Jurkat, Clone E6-1 (cell line): ENCODE measurements at places on chromosomes 2 and 18.
A peak's percentile ranks its signal among the peaks of the same experiment; 100 is the strongest.

DNA sequence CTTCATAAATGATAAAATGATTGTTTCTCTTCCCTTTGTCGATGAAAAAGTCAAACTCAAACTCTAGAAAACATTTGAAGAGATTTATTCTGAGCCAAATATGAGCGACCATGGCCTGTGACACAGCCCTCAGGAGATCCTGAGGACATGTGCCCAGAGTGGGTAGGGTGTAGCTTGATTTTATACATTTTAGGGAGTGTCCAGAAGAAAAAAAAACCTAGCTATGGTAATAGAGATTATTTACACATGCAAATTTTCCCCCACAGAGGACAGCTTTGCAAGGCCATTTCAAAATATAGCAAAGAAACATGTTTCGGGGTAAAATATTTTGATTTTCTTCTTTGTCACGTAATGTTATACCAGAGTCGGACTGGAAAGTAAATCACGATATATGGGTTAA, 92.4 kb upstream of the TRIB2 start:
- DNase-seq: no peak

DNA sequence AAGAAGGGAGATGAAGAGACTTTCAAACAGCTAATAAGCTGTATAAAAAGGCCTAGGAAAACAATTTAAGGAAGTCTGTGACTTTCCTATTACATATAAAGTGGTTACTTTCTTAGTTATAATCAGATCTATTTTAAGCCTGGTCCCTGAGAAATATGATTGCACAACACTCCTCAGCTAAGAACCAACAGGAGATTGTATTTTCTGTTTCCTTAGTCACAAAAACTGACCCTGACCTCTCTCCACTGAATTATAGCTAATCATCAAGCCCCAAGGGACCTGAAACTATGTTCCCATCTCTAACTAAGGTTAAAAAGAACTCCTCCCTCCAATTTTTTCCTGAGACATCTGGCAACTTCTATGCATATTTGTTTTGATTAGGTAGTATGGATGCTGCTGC, 106.9 kb downstream of the ROCK1 start:
- DNase-seq: no peak

DNA sequence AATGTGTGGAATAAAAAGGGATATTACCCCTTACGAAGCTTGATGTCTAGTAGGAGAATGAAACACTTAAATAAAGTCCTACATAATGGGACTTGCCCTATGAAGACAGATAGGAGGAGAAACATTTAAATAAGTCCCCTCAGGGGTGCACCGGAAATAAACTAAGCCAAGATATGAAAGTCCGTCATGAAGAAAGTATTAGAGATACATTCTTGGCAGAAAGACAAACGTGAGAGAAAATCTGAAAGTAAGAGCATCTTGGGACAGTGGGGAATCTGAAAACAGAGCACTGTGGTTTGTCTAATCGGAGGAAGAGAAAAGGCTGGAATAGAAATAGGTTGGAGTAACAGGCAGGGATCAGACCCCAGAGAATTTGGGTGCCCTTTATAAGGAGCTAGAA, 516.9 kb upstream of the DSEL start:
- DNase-seq: no peak

- no peak for DNase-seq
Measured at GRCh38 chr2:239793836-239794235, 231.3 kb downstream of the NDUFA10 start.

DNA sequence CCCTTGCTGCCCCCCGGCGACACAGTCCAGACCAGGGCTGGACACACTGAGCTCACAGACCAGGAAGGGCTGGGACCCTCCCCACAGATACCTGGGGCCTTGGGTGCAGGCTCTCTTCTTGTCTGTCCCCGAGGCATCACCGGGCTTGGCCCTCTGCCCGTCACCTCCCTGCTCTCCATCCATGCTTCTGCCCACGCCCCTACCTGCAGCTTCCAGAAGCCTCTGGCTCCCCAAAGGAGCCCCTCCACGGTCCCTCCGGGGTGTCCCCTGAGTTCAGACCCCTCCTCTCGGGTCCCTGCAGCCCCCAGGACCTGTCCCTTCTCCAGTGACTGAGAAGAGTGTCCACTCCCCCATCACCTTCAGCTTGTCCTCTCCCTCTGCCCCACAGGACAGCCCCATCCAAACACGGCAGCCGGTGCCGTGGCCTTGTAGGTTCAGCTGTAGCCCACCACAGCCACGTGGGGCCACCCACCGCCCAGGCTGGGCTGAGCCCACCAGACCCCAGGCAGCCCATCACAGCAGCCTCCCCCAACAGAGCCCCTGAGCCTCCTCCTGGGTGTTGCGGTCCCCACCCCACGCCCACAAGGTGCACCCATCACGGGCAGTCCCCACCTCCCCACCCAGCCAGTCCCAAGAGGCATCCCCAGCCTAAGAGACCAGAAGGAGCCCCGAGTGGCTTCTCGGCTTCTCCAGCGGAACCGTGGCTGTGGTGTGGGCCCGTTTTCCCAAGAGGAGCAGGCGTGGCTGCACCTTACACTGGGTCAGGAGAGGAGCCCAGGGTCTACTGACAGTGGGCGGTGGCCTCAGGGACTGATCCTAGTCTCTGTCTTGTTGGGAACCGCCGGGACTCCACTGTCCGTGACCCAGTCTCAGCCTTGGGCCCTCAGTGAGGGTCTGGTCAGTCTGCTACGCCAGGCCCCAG, 53.1 kb downstream of the RAMP1 start:
- DNase-seq: no peak

GRCh38 chr18:34789768-34790344, 79.8 kb downstream of the DTNA start:
- DNase-seq: no peak

DNA sequence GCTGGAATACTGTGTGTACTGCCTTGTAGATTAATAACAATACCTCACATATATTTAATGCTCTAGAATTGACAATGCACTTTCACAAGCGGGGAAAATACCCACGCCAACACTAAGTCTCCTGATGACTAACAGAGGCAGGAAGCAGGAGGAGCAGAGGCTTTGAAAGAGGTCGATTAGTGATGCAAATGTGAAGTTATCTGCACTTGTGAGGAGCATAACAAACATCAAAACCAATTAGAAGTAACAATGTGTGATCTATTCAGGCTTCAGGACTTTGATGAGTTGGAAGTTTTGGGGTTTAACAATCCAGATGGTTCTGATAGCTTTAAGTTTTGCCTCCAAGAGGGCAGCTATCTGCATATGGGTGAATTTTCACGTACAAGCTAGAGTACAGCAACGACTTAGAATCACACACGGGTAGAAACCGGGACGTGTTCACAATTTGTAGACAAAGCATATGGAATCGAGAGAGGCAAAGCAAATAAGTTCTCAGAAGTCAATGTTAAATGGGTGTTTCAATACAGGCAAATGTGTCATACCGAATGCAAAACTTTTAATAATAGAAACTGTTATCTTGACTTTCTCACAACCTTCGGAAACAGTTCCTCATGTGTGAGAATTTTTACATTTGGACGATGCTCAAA, 114.5 kb downstream of the METTL8 start:
- no peak for DNase-seq

GRCh38 chr18:47204908-47205522, 28.9 kb upstream of the IER3IP1 start:
- no peak for DNase-seq

- no peak for DNase-seq
Measured at GRCh38 chr2:96408616-96409015, 73.0 kb downstream of the NCAPH start.

- DNase-seq: no peak
Measured at GRCh38 chr18:74895686-74896085, 298.0 kb downstream of the ZNF407 start.

GRCh38 chr18:45049578-45050319, 369.1 kb downstream of the SETBP1 start:
- no peak for DNase-seq

DNA sequence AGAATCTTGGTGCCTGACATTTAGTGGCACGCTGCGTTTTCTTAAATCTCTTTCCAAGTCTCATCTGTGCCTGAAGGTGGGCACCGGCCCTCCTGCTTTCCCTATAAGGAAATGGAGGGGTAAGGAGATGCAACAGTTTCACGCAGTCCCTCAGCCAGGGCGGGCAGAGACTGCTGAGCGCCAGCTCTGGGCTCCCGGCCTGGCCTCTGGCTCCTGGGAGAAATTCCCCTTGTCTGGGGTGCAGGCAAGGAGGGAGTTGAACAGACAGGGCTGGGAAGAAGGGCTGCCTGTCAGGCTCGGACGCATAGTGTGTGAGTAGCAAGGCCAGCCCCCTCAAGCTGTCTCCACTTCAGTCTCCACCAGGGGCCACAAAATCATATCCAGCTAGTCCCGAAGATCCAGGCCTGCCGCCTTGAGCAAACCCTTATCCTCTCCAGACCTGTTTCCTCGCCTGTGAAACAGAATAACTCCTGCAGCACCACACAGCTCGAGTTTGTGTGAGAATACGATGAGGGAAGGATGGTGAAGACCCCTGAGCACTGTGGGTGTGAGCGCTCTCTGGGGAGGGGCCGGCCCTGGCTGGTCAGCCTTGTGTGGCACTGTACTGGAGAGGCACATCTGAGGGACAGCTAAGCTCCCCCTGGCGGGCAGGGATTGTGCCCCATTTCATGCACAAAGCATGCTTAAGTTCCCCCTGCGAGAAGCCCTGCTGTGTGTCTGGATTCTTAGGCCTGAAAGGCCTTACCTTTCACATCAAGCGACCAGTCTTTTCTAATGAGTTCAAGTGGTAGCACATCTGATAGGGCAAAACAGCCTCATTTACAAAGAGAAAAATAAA, 33.8 kb downstream of the SDC1 start:
- DNase-seq: peak; percentile 7

DNA sequence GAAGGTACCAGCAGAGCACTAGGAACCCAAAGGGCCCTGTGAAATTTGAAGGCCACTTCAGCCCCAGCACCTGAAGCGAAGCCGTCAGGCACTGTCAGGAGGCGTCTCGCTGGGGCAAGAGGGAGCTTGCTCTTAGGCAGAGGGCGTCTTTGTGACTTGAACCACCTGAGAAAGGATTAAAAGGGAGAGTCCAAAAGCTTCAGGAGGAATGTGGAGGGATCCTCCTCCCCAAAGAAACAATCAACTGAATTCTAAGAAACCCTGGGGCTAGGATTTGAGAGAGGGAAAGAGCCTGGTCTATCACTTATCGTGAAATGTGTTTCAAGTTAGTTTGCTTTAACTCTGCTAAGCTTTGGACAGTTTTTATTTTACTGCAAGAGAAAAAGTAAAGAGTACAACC, 324.9 kb upstream of the SOX11 start:
- DNase-seq: no peak

DNA sequence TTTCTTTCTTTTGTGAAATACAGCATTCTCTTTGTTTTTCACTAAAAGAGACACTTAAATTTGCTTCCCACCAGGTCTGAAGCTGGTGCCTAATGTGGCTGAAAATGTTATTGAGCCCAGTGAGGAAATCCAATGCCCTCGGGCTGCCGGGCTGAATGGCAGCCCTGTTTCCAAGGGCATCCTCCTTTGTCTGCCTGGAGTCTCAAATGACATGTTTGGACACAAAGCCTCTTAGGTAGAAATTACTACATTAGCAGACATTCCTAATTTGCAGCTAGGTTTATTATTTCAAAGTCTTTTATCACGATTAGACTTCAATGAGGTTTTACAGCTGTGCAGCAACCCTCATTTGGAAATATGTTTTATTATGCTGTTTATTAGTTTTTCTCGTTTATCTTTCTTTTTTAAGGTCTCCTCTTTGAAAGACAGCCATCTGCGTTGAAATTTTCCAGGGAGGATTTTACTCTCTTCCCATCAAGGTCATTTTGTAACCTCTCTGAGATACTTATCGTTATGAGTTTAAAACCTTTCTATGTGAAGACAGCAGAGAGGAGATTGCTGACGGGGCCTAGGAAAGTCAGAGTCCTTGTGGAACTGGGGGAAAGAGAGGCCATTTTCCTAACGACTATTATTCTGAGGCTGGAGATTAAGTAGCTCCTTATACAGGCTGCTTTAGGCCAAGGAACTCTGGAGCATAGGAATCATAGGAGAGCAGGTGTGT, 59.0 kb upstream of the ZNF532 start:
- DNase-seq: no peak

DNA sequence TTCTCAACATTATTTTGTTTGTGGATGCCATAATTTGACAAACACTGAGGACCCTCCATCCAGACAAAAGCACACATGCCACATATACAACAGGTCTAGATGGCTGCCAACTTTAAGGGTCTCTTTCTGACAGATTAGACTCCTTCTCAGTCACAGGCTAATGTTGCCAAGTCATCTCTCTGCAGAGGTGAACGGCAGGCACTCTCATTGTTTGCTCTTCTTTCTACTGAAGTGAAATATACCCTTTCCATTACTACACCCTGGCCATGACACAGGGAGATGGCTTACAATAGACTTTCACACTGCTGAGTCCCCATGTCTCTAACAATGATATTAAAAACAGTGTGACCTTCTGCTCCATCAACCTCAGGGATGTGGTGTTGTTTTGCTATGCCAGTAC, 47.5 kb upstream of the ZNF397 start:
- no peak for DNase-seq

GRCh38 chr2:81714817-81715216, 1410.3 kb upstream of the LRRTM1 start:
- DNase-seq: no peak

DNA sequence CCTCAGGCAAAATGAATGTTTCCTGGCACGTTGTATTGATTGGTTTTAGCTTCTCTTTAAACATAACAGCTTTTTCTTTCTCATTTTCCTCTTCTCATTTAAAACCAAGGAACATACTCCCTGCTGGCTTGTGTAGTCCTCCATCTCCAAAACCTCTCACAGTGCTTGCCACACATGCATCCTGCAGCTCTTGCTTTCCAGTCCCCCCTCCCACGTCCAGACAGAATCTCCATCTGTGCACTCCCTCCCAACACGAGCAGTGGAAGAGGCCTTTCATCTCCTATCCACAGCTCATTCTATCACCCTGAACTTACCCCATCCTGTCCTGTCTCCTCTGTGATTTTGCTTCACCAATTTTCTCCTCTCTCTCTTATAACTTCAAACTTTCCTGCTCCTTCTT, 99.6 kb upstream of the THSD7B start:
- no peak for DNase-seq
